Stimulated activated CD4-positive, alpha-beta T cell treated with anti-CD3 and anti-CD28 coated beads, Interleukin-2, amount 100 ng/mL, for 4 hours (primary cell): ENCODE measurements at places on chromosomes 12 and 14.
A peak's percentile ranks its signal among the peaks of the same experiment; 100 is the strongest.

DNA sequence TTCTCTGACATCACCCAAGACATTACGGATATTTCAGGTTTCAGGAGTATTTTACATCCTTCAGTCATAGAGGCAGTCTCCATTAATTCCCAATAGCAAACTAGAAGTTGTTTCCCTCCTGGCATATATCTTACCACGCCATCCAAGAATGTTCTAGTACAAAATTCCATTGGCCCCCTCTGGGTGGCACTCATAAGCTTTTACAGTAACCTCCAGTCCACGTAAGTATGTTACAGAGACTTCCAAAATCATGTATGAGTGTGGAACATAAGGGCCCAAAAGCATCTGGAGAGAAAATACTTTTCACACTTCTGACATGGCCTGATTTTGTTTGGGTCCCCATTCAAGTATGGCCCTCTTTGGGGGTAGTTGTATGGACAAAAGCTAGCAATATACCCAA, 58.1 kb upstream of the DHRS4 start:
- DNase-seq: no peak

DNA sequence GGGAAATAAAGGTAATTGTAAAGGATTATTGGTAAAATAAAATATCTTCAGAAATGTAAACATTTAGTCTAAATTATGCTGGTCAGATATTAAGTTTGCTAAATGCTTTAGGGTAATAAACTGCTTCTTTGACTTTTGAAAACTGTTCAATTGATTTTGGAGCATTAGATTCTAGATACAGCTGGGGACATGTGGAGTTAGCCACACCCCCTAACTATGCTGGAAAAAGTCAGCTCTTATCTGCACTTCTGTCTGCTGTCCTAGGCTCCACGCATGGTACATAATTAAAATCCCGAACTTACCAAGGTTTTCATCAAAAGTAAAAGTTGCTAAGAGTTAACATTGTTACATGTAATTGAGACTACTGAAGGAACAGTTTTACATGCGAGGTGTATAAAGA, 78.8 kb downstream of the ITPR2 start:
- DNase-seq: no peak

DNA sequence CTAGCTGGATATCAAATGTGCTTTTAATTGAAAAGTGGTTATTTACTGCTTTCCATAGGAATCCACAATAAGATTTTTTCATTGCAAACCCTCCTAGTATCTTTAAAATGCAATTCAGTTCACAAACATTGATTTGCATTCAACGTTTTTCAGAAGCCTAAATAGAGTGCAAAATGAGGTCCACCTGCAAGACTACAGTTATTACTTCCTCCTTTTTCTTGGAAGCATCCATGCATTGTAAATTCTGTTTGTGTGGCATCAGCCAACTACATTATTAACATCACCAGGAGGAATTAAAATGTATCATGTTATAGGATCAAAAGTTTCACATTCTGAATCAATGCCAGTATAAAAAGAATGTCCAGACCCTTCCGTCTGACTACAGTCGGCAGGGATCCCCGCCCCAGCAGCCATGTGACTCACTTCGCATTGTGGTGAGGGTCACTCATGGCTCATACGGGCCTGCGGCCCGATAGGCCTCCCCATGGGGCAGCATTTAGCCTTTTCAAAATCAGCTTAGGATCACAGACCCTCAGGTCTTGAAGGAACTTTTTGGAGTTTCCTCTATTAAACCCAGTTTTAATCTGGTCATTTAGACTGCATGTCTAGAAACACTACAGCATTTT, 46.3 kb downstream of the NTF3 start:
- no peak for DNase-seq

- no peak for DNase-seq
Measured at GRCh38 chr14:61736751-61737150, 25.5 kb upstream of the SNAPC1 start.

DNA sequence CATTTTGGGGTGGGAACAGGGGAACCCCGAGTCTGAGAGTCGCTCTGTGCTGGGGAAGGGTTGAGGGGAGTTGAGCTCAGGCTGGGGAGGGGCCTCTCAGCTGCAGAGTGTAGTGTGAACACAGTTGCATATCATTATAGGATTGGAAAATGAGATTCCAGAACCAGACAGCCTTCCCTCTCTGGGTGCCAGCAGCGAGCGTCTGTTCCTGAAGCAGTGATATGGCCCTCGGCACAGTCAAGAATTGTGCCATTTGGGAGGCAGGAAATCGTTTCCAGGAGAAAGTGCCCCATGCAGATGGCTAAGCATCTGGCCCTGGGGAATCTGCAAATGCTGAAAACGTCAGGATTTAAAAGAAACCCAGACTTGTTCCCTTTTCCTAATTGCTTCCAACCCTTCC, 70.4 kb upstream of the SFSWAP start:
- no peak for DNase-seq

GRCh38 chr14:93072659-93073357, 42.9 kb downstream of the ITPK1 start:
- DNase-seq: no peak

DNA sequence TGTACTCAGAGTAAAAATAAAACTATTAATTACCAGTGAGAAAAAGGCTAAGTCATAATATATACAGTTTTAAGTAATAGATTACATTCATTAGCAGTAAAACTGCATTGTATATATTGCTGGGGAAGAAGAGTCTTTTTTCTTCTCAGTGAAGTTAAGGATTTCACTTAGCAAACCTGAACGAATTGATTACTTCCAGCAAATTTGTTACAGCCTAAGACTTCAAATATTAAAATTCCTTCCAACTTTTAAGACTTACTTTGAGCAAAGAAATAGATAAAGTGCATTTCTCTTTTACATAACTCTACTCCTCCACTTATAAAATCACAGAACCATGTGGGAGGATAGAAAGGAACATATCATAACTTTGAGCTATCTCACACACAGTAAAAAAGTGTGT, 43.3 kb downstream of the PIK3C2G start:
- DNase-seq: no peak

- no peak for DNase-seq
Measured at GRCh38 chr12:67593041-67593440, 55.5 kb upstream of the DYRK2 start.

DNA sequence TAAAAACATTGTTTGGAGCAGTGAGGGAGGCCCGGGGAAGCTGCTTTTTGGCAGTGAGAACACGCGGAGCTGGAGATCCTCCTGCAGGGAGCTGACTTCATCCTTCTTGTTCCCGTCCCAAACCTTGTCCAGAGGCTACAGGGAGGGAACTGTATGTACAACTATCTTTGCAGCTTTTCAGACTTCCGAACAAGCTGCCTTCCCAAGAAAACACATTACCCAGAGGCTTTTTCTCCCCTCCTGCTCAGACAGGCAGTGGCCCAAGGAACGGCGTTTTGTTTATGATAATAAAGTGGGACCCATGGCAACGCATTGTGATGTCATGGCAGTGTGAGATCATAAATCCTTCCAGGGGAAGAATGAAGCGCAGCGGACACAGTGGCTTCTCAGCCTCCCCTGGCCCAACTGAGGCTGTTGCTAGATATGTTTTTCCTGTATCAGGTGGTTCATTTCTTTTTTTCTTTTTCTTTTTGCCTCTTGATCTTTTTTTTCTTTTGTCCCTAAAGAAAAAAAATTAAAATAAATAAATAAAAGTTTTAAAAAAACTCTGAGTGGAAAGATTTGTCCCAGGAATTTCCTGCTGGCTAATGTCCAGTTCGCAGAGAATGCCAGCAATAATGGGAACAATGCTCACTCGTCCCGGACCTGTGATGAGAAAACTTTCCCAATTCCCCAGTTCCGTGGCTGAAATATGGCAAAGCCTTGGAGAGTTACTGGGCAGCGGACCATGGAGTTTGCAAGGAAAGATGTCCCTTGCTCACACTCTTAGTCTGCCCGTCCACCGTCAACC, 103.4 kb upstream of the MAP1LC3B2 start:
- DNase-seq: no peak

DNA sequence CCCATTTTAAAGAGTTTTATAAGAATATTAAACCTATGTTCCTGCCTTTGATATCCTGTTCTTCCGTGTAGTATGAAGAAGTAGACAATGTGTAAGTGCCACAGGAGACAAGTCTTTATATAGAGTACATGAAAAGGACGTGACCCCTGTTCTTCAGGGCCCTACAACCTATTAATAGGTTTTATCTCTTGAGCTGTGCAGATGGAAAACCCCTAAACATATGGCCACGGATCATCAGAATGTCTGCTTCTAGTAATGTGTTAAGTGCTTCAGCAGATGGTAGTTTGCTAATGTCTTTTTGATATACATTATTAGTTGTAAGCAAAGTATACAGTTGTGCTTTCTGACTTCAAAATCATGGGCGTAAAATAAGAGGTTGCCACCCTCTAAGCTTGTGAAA, 228.5 kb downstream of the PTPRO start:
- DNase-seq: no peak

DNA sequence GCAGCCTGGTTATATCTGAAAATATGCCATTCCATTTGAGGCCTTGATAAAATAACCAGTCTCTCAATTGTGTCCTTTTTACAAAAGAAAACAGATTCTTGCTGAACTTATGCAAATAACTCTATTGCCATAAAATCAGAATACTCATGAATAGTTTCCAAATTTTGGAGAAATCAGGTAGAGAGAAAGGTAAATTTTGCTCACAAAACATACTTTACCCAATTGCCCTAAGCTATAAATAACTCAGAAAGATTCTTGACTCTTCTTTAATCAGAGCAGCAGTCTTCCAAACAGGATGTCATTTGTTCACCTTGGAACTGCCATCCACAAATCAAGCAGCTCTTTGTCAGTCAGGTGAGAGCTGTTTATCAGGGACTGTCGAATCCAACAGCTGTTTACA, 12.6 kb downstream of the ZNF26 start:
- no peak for DNase-seq

GRCh38 chr14:52922059-52922458, 28.8 kb downstream of the FERMT2 start:
- DNase-seq: no peak

GRCh38 chr12:79587368-79587767, 103.4 kb downstream of the PAWR start:
- DNase-seq: no peak

- peak; percentile 40 for DNase-seq
Measured at GRCh38 chr14:67837011-67837624, 17.5 kb downstream of the RAD51B start.

- DNase-seq: no peak
Measured at GRCh38 chr14:23130871-23131270, 11.8 kb upstream of the CEBPE start.

DNA sequence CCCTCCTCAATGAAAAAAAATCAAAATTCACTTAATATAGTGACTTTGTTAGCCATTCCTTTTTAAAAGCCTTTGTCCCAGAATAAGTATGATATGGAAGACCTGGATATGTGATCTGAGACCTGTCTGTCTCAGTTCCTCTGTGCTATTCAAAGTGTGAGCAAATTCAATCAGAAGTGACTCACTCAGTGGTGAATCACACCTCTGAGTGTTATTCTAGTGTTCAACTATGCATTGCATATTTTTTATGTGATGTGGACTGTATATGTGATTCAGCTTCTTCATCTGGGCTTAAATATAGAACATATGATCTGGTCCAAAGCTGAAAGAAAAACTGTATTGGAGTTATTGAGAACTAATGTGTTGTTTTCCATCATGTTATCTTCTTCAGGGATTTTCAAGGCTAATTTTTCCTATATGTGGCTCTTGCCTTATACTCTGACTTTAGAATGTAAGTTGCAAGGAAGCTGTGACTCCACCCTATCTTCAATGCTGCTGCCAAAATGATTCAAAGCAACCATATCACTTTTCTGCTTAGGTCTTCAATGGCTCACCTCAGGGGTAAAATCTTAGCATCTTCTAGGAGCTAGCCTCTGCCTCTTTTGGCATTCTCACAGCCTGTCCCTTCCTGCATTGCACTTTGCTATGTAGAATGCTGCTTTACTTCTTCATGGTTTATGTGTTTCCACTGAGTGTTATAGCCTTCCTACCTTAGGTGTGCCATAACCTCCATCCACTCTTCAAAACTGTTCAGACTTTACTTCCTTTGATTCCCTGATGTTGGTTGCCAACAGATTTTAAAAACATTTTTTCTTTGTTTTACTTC, 169.8 kb downstream of the OTOGL start:
- DNase-seq: no peak

GRCh38 chr14:99775351-99775750, 17.9 kb upstream of the EML1 start:
- DNase-seq: no peak

GRCh38 chr14:93212432-93212831, 5.4 kb downstream of the UBR7 start:
- no peak for DNase-seq

- no peak for DNase-seq
Measured at GRCh38 chr12:2836574-2836973, 1.7 kb upstream of the NRIP2 start.

GRCh38 chr12:113262710-113263109, 41.4 kb downstream of the TPCN1 start:
- no peak for DNase-seq

- DNase-seq: no peak
Measured at GRCh38 chr12:29228474-29229157, 79.5 kb downstream of the FAR2 start.

DNA sequence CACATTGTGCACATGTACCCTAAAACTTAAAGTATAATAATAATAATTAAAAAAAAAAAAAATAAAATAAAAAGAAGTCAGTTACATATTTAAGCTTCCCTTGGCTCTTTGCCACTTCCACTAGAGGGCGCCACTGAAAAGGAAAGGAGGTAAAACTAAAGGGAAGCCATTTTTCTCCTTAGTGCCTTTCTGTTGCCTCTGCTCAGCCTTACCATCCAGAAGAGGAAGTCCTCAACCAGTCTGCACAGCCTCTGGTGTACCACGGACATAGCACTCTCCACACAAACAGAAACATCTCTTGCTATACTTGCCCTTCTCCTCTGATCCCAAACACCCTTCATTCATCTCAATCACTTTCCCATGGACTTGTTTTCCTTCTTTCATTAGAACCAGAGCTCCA, 169.0 kb upstream of the EEA1 start:
- peak; percentile 55 for DNase-seq

GRCh38 chr12:31732926-31733548, 4.2 kb upstream of the AMN1 start:
- DNase-seq: no peak

DNA sequence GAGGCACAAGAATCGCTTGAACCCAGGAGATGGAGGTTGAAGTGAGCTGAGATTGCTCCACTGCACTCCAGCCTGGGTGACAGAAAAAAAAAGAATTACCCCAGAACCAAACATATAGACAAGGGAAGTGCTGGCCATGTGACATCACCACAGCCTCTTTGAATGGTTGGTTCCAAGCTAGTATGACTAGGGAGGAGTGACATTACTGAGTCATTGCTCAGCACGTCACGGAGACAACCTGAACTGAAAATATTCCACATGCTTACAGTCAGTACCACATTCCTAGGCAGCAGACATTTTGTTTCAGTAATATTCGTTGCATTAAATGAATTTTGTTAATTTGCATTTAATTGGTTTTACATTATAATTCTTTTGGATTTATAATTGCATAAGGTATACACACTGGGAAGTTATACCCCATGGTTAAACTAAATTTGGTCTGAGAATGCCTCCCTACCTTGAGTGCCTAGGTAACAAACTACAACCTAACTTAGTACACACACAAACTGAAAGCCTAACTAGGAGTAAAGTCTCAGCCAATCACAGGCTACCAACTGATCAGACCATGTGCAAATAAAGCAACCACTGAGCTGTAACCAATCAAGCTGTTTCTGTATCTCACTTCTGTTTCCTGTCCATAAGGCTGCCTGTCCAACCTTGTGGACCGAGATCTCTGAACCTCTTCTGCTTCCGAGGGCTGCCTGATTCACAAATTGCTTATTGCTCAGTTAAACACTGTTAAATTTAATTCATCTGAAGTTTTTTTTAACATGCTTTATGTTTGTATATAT, 164.4 kb downstream of the CAND1 start:
- DNase-seq: no peak

- no peak for DNase-seq
Measured at GRCh38 chr12:69653703-69654102, 43.0 kb upstream of the LRRC10 start.
